ENCODE measurements at places on chromosomes 5 and 9.

GRCh38 chr9:91307279-91307678 lies 54.4 kb downstream of the AUH start:
- no peak for DNase-seq

GRCh38 chr9:109767404-109767803 lies 12.6 kb upstream of the PALM2AKAP2 start:
- no peak for DNase-seq

DNA sequence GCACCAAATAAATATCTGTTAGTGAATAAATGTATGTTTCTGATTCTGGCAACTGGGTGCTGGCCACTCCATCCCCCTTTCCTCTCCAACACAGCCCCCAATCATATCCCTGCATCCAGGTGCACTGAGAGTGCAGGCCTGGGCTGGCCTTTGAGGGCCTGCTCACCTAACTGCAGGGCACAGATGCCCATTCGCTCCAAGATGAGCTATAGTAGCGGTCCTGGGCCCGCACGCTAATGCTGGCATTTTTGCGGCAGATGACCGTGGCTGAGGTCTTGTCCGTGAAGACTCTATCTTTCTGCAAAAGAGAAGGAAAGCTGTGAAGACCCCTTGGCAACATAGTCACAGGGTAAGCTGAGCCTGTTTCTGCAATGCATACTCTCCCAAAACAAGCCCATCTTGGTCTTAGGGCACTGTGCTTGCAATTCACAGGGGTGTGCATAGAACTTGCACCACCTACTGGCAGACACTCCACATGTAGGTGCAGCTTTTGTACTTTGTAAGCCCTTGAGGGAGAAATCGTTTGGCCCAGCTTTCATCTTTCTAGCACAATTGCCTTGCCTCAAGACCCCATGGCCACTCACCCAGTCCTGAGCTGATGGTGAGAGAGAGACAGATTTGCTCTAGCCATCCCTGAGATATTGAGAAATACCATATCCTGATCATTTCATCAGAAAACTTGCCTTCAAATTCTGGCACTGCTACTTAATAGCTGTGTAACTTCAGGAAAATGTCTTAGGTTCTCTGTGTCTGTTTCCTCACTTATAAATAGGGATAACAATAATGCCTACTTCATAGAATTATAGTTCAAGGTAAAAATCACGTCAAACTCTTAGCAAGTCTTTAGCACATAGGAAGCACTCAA lies 13.5 kb downstream of the IL12B start:
- DNase-seq = no peak

- DNase-seq = no peak
Measured at GRCh38 chr5:174610968-174611367, 113.4 kb upstream of the MSX2 start.

DNA sequence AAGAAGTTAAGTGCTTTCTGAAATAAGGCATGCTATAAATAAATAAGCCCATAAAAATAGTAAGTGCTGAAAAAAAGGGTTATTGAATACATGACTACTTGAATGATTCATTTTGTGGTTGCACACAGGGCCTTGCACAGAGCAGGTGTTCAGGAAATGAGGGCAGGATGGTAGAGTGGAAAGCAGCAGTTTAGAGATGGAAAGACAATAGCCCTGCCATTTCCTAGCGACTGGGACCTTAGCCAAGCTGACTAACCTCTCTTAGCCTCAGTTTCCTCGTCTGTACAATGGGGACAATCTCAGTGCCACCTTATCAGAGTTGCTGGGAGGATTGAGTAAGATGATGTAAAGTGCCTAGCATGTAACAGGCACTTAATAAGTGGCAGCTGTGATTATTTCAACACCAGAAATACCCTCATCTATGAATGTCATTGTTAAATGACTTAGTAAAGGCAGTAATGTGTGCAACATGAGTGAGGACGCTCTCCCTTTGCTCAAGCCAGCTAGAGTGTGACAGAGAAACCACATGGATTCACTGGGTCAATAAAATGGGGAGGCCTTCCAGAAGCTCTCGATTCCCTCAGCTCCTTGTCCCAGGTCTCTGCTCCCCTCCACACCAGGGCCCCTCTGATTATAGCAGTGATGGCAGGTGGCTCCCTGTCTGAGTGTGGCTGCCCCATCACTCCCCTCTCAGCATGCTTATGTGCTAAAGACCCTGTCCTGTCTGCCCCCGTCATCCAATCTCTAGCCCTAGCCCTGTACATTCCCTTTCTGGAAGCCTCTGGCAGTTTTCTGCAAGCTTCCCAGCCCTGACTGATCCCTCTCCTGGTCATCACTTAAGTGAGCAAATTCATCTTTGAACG lies 16.0 kb upstream of the PHF19 start:
- DNase-seq = peak; percentile 37

DNA sequence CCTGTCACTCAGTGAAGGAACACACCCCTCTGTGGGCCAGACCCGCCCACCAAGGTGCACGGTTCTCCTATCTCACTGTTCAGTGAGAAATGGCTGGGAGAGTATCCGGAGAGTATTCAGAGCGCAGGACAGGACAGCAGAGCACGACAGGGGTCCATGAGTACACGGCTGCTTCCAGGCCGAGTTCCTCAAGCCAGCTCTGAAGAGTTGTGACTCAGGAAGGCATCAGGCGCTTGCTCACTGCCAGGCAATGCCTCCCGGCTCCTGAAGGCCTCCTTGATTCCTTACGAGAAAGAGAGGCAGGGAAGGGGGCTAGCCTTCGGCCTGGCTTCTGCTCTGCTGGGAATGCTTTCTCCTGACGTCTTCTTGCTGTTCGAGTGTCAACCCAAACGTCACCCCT lies 132.1 kb upstream of the PPP1R26 start:
- no peak for DNase-seq

- DNase-seq = no peak
Measured at GRCh38 chr9:105439428-105439827, 8.4 kb upstream of the FSD1L start.

DNA sequence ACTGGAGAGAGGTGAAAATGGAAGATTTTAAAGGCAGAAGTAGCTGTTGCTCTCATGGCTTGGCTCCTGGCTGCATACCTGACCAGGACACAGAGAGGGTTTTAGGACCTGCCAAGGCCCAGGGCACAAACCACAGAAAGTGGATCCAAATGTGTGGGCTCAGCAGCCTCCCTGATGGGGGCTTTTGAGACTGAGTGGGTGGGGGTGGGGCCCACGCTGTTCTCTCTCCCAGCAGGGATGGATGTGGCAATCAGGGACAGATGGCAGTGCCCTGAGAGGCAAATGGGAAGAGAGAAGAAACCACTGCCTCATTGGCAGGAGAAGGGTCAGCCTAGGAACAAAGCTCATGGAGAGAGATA lies 34.9 kb upstream of the TIFAB start:
- no peak for DNase-seq

GRCh38 chr5:165805756-165806155 lies 2300.3 kb downstream of the MAT2B start:
- DNase-seq = no peak

DNA sequence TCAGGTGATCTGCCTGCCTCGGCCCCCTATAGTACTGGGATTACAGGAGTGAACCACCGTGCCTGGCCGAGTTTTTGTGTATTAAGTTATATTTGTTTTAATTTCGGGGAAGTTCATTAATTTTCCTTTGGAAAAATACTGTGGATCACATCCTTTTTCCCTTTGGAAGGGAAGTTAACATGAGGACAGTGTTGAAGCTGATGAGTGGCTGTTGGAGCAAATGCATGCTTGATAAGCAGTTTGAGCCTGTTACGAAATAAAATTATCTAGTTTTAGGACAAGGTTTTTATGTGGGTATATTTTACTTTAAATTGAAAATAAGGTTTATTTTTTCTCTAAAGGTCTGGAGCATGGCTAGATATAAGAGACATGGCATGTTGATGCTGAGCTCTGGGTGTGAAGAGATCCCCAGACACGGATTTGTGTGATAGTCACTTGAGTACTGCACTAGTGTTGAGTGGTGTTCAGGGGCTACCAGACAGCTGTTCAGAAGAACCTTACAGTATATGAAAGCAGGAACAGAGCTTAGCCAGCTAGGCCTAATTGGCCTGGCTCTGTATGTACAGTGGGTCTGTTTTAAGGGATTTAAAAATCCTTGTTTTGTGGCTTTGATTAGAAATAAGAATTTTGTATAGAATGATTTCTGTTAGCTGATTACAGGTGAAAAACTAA lies 17.4 kb downstream of the LMNB1 start:
- no peak for DNase-seq

DNA sequence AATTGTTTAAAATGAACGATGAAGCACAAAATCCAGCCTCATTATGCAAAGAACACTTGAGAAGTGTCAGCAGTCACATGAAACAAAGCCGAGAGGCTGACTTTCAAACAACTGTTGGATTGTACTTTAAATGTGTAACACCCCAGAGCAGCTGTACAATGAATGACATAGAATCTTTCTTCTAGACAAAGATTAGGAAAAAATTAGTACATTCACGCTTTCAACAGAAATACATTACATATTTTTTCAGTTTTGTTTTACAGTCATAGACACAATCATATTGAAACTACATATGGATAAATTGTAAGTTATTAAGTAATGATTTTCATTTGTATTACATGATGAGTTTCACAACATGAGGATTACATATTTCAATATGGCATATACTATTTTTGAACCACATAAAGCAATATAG lies 10.6 kb upstream of the AGXT2 start:
- no peak for DNase-seq

- DNase-seq = no peak
Measured at GRCh38 chr5:105448271-105448670, 1885.7 kb upstream of the NUDT12 start.

- DNase-seq = no peak
Measured at GRCh38 chr9:129933185-129934040, 98.2 kb downstream of the USP20 start.

DNA sequence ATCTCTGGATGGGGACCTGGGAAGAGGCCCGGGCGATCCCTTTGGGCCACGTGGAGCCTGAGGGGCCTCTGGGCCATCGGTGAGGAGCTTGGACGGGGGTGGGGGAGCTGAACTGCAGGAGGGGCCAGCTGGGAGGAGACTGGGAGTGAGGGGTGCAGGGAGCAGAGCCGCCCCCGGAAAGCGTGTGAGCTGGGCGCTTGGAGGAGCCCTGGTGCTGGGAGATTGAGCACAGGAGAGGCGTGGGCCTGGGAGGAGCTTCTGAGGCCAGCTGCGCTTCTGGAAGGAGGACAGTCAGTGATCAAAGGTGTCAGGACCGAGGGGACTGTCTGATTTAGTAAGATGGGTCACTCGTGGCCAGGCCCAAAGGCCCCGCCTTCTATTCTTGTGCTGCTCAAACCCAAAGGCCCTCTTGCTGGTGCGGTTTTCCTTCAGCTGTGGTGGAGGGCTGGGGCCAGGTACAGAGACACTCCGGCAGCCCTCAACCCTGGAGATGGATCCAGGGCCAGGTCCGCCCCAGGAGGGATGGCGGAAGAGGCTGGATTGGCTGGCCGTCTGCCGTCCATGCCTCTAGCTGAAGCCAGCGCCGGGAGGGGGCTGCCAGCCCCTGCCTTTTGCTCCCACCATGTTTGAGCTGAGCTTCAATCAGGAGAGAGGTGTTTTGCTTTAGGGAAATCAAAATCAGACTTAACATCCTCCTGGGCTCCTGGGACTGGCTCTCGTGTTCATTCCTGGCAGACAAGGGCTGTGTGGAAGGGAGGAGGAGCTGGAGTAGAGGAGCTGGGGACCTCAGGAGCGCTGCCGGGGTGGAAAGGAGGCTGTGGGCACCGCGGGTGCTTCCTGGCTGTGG lies 21.6 kb downstream of the NCS1 start:
- DNase-seq = no peak

DNA sequence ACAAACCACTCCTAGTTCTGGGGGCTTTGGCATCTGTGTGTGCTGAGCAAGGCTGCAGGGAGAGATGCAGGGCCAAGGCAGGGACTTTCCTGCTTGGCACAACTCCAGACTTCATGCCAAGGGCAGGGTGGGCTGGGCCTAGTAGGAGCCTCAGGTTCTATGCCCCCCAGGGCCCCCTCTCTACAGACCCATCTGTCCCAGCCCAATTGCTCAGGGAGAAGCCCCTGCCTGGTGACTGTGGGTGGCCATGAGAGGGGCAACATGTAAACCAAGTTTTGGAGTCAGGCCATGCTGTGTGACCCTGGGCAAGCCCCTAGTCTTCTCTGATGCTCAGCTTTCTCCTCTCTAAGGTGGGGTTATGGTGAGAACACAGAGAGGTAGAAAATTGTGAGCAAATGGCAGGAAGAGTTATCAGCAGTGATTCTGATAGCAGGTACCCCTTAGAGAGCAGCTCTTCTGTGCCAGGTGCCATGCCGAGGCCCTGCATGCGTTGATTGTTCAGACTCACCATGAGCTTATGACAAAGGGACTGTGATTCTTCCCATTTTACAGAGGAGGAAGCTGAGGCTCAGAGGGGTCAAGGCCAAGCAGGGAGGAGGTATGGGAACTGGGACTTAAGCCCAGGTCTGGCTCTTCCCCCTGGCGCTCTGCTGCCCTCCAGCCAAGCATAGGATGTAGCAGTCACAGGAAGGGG lies 5.2 kb downstream of the OLFML2A start:
- DNase-seq = no peak

GRCh38 chr9:137014776-137015539 lies 13.1 kb downstream of the ABCA2 start:
- no peak for DNase-seq

- DNase-seq = no peak
Measured at GRCh38 chr5:143748516-143748915, 63.4 kb upstream of the HMHB1 start.

GRCh38 chr9:132518626-132519025 lies 63.8 kb upstream of the BARHL1 start:
- no peak for DNase-seq

GRCh38 chr5:143585970-143586369 lies 182.5 kb upstream of the NR3C1 start:
- DNase-seq = no peak

DNA sequence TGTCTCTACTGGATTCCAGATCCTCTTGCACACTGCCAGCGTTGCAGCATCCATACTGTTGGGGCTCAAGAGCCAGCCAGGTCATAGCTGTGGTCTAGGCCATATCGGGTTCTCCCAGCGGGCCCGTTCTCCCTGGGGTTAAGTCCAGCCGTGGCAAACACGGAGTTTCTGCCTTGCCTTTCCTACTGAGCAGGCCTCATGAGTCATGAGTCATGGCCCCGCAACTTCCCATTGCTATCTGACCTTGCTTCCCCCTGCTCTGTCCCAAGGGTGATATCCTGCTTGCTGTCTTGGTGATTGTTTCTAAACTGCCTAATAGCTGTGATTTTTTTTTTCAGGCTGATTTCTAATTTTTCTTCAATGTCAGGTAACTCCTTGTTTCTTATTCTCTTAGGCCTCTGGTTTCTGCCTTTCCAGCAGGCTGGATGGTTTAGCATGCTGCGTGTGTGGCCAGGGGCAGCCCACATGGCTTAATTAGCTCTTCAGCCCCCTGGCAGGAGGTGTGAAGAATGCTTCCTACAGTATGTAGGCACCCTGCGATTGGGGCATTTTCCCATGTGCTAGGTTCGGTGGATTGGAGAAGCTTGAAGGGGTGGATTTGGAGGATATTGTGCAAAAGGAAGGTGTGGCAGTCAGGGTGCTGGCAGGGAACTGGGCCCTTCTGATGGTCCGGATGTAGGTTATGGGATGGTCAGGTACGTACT lies 18.7 kb downstream of the DAPK1 start:
- DNase-seq = no peak

- no peak for DNase-seq
Measured at GRCh38 chr9:123164285-123164684, 104.1 kb downstream of the STRBP start.

- DNase-seq = no peak
Measured at GRCh38 chr9:111599092-111599954, at the start of gene PTGR1. Gene PTGR1, minus strand, starts transcription at chr9:111599647. Its CDS starts 2,225 bp downstream, at chr9:111597422.

GRCh38 chr5:39399135-39400036 lies 25.4 kb downstream of the DAB2 start:
- no peak for DNase-seq

GRCh38 chr9:36933676-36934215 lies 100.3 kb downstream of the PAX5 start:
- no peak for DNase-seq

Data from activated T-helper 9 cell treated with anti-CD3 and anti-CD28 coated beads, Interleukin-2, amount 50 U/mL, for 16 hours (primary cell).